ENCODE measurements at places on chromosomes 4 and X.

DNA sequence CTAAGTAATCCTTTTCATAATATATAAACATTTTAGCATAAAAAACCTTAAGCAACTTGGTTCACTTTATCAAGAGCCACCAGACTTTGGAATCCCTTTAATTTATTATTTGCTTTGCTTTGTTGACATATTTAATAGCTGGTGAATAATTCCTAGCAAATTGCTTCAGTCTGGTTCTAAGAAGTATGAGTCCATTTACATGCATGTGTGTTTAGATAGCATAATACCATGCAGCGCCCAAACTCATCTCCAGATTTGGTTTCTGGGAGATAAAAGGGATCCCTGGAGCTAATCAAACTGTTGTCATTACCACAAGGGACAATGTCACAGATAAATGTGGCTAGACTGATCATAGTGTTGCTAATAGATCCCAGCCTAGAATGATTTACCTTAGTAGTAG, 111.8 kb downstream of the TMEM144 start:
- no peak for DNase-seq

GRCh38 chrX:152658302-152658701, 20.6 kb downstream of the GABRQ start:
- no peak for DNase-seq

GRCh38 chrX:40310447-40310846, 212.7 kb upstream of the BCOR start:
- DNase-seq: no peak

DNA sequence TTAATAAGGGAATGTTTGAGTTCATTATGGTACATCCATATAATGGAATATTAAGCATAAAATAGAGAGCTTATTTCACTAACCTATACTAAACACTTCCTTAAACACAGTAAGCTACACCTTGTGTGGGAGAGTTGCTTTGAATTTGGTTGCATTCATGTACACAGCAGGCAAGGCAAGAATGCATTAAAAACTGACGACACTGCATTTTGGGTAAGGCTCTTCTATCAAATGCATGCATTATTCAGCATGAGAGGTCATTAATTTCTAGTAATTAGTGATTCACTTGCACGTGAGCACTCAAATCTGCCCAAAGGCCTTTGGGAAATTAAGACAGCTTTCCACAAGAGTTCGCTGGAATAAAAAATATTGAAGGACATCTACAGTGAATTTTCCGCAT, 8.8 kb upstream of the C1GALT1C1 start:
- DNase-seq: no peak

DNA sequence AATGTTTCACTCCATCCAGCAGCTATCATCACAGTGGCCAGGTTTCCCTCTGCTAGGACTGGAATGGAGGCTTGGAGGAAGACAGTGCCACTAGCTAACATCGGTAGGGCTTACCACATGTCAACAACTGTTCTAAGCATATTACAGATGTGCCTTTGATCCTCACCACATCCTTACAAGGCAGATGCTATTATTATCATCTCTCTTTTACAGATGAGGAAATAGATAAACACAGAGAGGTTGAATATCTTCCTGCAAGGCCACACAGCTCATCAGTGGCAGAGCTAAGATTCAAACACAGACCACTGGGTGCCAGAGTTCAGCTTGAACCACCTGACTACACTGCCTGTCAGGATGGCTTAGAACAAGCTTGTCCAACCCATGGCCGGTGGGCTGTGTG, 47.4 kb downstream of the MAMLD1 start:
- no peak for DNase-seq

DNA sequence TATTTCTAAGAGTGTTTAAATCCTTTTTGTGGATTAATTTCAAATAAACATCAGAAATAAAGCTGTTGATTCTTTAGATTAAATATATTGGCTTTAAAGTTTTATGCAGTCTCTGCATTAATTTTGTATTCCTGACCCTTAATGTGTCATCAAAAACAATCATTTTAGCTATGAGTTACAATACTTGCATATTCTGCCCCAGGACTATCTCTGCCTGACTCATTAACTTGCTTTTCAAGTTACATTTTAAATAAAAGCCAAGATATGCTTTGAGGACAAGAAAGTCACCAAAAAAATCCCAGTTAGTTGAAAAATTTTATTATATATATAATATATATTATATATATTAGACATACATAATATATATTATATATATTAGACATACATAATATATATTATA, 208.7 kb downstream of the ADGRL3 start:
- no peak for DNase-seq

- DNase-seq: peak; percentile 64
Measured at GRCh38 chr4:151407466-151408379, 1.3 kb upstream of the FHIP1A start.

DNA sequence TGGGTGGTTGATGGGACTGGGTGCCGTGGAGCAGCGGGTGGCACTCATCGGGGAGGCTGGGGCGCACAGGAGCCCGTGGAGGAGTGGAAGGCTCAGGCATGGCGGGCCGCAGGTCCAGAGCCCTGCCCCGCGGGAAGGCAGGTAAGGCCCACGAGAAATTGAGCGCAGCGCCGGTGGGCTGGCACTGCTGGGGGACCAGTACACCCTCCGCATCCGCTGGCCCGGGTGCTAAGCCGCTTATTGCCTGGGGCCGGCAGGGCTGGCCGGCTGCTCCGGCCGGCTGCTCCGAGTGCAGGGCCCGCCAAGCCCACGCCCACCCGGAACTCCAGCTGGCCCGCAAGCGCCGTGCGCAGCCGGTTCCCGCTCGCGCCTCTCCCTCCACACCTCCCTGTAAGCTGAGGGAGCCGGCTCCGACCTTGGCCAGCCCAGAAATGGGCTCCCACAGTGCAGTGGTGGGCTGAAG, 85.1 kb upstream of the FAT4 start:
- DNase-seq: no peak

DNA sequence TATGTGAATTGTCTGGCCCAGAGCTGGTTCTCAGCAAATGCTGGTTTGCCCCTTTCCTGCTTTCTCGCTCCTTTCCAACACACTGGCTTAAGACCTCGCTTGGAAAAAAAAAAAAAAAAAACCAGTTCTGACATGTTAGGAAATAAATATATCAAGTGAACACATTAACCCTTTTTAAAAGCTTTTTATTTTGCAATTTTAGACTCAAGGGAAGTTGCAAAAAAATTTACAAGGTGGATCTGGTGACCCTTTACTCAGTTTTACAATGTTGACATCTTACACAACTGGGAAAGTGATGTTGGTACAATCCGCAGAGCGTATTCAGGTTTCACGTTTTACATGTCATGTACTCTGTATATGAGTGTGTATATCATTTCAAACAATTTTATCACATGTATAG, 100.1 kb downstream of the RTL5 start:
- DNase-seq: no peak

DNA sequence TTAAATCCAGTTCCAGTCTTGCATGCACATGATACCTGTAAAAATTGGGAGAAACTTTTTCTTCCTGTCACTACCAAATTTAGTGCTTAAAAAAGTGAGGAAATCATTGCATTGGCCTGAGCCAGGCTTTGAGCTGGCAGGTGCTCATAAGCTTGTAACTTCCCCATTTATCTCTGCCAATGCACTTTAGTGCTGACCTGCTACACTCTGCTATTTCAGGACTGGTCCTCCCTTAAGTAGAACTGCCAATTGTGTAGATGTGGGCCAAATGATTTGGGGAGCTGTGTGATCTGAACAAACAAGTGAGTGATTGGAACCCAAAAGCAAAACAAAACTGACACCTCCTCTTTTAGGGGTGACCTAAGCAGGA, 51.8 kb downstream of the ZNF827 start:
- no peak for DNase-seq

- DNase-seq: no peak
Measured at GRCh38 chr4:90220459-90220858, 93.3 kb downstream of the CCSER1 start.

- DNase-seq: no peak
Measured at GRCh38 chrX:2828344-2828958, at the start of gene GYG2. GYG2 (plus strand) TSS chrX:2828930; CDS start chrX:2830189, 1,259 bp downstream.
